NCI-H524 treated with DMSO at 0.1 percent for 48 hours (cell line): ENCODE measurements at places on chromosomes 12 and 14.
A peak's percentile ranks its signal among the peaks of the same experiment; 100 is the strongest.

- DNase-seq = no peak
These were observed 21.9 kb upstream of the EEA1 start for GRCh38 chr12:92951006-92951405.

DNA sequence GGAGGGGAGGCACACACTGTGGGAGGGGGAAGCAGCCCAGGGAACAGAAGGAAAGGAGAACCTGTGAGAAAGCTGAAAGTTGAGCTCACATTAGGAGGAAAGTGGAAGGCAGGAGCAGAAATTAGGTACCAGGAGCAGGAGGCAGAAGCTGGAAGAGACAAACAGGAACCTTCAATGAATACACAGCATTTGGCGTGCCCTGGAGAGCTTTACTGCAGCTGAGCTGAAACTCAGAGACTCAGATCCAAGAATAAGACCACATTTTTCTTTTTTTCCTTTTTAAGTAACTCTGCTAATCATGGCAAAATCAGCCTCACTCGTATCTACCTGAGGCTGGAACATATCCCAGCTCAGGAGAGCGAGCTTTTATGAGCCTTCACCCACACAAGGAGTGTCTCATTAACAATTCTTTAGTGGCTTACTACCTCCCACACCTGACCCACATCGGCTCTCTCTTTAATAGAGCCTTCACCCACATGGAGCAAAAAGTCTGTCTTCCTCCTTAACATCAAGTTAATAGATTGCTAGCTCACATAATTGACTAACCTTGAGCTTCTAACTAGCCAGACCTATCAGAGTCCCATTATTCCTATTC is 18.2 kb upstream of the CERS5 start:
- no peak for DNase-seq

GRCh38 chr12:13167226-13167625 is 29.3 kb upstream of the EMP1 start:
- DNase-seq = no peak

DNA sequence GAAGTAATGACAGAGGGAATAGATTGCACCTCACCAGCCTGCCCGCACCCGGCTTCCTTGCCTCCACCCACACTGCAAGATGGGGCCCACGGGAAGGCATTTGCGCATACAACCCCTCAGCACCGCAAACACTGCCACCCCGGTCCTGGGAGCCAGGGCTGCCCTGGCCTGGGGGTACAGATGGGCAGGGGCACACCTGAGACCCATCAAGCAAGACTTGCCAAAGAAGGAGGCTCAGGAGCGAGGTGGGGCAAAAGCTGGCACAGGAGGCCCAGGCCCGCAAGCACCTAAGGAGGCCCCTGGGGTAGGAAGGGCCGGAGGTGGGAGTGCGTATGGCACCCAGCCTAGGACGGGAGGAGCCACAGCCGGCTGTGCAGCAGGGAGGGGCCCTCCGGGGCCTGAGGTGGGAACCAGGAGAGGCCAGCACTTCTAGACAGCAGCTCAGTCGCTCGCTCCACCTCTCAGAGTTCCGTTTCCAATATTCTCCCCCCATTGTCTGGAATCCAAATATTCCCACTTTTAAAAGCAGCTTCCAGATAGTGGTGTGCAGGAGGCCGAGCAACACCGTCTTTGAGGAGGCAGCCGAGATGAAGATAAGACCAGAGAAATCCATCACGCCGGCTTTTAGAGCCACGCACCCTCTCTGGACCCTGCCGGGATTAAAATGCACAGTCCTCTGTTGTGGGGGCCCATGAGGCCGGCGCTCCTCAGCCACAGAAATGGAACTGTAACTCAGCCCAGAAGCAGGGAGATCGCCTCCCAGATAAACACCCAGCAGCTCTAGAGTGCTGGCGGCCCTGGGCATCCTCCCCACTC is 12.2 kb upstream of the C14orf180 start:
- DNase-seq = no peak

DNA sequence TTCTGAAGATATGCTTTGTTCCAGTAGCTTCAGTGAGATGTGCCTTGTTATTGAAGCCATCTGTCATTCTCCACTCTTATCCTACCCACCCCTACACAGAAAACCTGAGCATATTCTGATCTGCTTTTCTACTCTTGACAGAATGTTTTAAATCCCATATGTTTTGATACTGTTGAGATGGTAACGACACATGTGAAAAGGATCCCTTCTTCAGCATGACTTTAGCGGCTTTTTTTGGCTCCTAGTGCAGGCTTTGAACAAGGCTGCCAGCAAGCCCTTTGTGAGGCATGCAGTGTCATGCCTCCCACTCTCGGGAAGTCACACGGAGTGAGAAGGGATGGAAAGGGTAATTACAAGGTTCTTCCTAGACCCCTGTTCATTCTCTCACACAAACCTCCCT is 228.8 kb upstream of the RGS6 start:
- peak; percentile 99 for DNase-seq
